ENCODE measurements at places on chromosomes 11 and 22.

- no peak for DNase-seq
Measured at GRCh38 chr11:118263695-118264568, at the start of gene MPZL2. TSS of gene MPZL2 (minus strand) at chr11:118264297. CDS start at chr11:118264153, 144 bp downstream.

DNA sequence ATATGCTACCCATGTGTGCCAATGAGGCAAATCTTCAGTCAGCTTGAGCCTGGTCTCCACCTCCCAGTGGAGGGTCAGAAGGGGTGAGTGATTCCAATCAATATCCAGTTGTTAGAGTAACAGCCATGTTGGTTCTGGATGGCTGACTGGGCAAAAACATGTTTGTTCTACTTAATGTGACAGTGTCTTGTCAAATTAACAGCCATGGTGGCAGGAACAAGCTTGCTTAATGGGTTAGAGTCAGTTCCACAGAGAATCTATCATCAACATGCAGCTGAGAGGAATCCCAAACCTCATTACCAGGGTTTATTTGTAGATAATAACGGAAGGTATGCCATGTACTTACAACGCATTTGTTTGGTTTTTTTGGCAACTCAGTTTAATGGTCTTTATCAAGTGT, 133.2 kb downstream of the SLC17A6 start:
- DNase-seq = no peak

GRCh38 chr22:47593911-47594311, 831.5 kb downstream of the TBC1D22A start:
- no peak for DNase-seq

- no peak for DNase-seq
Measured at GRCh38 chr11:84854498-84854880, 772.7 kb downstream of the DLG2 start.

- no peak for DNase-seq
Measured at GRCh38 chr11:114472661-114473060, 33.4 kb downstream of the REXO2 start.

- DNase-seq = no peak
Measured at GRCh38 chr11:12499071-12499470, 121.7 kb downstream of the PARVA start.

DNA sequence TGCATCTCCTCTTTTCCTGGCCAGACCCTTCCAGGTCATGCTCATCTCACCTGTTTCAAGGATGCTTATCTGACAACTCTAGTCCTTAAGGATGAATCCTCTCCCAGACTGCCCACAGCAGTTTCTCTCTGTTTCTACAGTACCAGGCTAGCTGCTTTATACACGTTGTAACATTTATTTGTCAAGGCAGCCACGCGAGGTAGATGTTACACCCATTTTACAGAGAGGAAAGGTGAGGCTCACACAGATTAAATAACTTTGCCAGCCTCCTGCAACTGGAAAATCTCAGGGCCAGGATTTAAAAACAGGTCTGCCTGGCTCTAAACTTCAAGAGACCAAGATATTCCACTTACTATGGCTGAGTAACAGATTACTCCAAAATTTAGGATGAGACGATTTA, 45.7 kb upstream of the E2F8 start:
- DNase-seq = no peak
